ENCODE measurements at places on chromosomes 6 and 20. TPM values are rescaled to one million over a fixed set of nuclear protein-coding genes. Genes with fewer than 3 reads are reported as not detected.

The AIF1 gene
- 8.1 TPM for total RNA-seq

The PCSK2 gene
- not detected for total RNA-seq

The LPA gene
- not detected for total RNA-seq

The CD93 gene
- total RNA-seq = 6.4 TPM

The TMEM200A gene
- total RNA-seq = 2.4 TPM

The MTFR2 gene
- total RNA-seq = 2.9 TPM

The ARMC12 gene
- total RNA-seq = 1.2 TPM

The MRPL14 gene
- total RNA-seq = 13.2 TPM

- DNase-seq = no peak
Observed at GRCh38 chr6:11598687-11599086, 61.1 kb downstream of the TMEM170B start.

- DNase-seq = no peak
Observed at GRCh38 chr6:5617179-5617578, 355.9 kb downstream of the FARS2 start.

DNA sequence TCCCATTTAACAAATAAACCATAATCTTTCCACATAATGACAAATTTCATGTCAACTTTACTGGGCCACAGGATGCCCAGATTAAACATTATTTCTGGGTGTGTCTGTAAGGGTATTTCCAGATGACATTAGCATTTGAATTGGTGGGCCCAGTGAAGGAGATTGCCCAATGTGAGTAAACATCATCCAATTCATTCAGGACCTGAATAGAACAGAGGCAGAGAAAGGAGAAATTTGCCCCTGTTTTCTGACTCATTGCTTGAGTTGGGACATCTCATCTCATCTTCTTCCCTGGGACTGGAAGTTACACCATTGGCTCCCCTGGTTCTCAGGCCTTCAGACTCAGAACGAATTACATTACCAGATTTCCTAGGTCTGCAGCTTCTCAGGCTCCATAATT, 142.9 kb downstream of the TPBG start:
- DNase-seq = no peak

- no peak for DNase-seq
Observed at GRCh38 chr6:157380458-157380778, 572 bp upstream of the ZDHHC14 start.

DNA sequence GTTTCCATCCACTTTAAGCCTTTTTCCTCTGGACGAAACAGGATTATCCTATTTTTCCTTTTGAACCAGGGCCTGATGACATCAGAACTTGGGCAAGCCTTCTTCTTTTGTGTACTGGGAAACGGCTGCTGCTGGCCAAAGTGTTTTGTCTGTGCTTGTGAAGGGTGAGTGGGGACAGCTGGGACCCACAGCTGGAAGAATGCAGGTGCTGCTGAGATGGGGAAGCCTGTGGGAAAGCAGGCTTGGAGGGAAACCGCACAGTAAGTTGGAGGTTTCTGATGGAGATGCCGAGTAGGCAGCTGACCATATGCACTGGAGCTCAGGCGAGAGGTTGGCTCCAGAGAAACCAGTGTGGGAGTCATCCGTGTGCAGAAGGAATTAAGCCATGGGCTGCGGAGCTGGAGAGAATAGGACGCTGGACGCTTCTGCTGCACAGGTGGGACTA, 8.5 kb upstream of the PSMG4 start:
- no peak for DNase-seq

DNA sequence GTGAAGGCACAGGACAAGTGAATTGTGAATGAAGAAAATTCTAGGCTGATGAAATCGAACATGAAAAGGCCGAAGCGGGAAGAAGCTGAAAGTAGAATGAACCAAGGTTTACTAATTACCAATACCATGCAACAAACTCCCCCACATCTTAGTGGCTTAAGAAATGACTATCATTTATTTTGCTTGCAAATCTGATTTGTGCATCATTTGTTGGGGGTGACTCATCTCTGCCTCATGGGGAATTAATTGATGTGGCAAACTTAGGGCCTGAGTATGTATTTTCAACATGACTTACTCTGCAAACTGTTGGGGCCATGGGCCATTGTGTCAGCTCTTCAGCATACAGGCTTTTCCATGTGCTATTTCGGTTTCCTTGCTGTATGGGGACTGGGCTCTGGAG, 26.8 kb downstream of the PPP1R14C start:
- DNase-seq = no peak

GRCh38 chr6:167129562-167129961, 6.7 kb downstream of the CCR6 start:
- DNase-seq = no peak

DNA sequence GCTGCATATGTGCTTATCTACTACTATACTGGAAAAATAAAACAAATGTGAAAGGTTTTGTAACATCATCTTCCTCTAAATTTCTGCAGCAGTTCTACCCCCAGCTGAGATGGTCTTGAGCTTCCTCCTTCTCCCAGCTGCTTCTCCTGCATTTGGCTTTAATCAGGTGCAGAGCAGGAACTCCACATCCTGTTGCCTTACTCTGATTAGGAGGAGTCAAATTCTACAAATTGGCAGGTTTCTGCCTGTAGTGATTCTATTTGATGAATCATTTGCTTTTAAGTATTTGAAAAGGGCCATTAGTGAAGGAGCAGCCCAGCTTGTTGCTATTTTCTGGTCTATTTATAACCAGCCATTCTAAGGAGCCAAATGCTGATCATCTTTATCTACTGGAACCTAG, 224.5 kb downstream of the GMDS start:
- no peak for DNase-seq

GRCh38 chr20:32518593-32519380, 66.3 kb downstream of the NOL4L start:
- DNase-seq = no peak

- no peak for DNase-seq
Observed at GRCh38 chr20:63225082-63225454, 9.1 kb upstream of the YTHDF1 start.

DNA sequence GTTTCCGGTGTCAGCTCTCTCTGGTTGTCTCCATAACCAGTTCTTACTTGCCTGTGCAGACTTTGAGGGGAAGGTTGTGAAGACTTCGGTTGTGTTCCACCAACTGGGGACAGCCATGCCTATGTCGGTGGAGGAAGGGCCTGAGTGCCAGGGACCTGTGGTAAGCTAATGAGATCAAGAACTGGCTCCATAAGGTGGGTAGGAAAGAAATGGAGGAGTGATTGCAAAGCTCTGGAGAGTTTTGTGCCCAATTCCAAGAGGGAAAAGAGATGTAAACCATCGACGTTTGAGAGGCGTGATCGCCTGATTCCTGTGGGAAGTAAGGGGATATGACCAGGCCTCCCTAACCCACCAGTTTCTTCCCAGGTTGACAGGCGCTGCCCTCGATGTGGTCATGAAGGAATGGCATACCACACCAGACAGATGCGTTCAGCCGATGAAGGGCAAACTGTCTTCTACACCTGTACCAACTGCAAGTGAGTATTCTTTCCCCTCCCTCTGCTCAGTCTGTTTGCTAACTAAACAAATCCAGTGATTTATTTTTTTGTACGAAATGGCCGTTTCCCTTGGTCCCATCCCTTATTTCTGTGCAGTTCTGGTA, 893 bp downstream of the POLR1H start:
- no peak for DNase-seq

- DNase-seq = no peak
Observed at GRCh38 chr6:135936606-135937005, 85.1 kb downstream of the PDE7B start.
